ENCODE measurements at places on chromosomes 6 and 20.

- DNase-seq, result no peak
Observed at GRCh38 chr6:170175644-170176135, 115.2 kb downstream of the DLL1 start.

- DNase-seq, result no peak
Observed at GRCh38 chr6:43547222-43547621, 28.6 kb downstream of the XPO5 start.

DNA sequence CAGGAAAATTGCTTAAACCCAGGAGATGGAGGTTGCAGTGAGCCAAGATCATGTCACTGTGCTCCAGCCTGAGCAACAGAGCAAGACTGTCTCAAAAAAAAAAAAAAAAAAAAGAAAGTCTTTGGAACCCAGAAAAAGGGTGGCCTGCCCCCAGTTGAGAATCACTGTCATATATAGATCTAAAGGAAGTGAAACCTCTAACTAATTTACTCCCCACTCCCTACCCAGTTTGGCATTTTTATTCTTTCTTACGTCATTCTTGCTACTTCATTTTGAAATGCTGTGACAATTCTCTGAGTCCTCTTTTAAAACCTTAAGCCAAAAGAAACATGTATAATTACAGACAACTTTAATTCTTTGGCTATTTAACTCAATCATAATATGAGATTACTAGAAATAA is 254.8 kb downstream of the CDC5L start:
- no peak for DNase-seq

- DNase-seq, result peak; percentile 36
Observed at GRCh38 chr20:20463933-20464374, 96.0 kb downstream of the INSM1 start.

- no peak for DNase-seq
Observed at GRCh38 chr6:57108691-57109090, 18.7 kb downstream of the ZNF451 start.

DNA sequence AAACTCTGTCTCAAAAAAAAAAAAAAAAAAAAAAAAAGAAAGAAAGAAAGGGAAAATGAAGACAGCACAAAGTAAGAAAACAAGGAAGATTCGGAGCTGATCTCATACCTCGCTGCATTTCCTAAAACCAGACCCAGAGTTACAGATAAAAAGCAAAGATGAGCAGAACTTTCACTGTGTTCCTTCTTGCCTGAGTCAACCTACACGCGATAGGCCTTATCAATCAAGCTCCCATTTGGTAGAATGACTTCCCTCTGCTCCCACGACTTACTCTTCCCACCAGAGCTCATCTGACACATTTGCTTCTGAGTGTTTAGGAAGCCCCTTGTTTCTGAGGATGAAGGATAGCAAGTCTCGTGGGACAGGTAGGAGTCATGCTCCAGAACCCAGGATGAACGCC is 302.9 kb downstream of the TFAP2A start:
- no peak for DNase-seq

GRCh38 chr6:4350567-4351519 is 215.5 kb upstream of the ECI2 start:
- DNase-seq, result no peak

DNA sequence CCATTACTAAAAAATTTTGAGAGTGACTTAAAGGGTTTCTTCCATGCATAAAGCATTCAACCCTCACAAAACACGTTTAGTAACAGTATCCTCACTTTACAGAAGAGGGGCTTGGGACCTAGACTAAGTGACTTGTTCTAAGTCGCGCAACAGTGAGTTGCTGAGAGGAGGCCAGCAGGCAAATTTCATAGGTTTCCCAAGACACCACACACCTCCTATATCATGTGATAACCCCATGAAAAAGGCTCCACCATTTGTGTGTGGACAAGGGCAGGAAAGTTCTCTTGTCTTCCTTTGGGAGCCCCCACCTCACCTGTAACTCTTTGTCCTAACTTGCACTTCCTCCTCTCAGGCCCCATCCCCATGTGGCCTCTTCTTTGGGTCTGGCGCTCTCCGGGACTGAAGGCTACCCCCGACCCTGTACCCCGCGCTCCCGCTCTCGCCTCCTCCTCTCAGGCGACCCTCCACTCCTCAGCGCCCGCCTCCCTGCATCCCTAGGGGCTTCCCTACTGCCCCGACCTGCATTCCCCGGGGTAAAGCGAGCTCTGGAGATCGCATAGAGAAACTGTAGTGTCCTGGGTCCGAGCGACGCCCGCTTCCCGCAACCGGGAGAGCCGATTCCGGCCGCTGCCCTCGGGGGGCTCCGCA is 392 bp downstream of the PSMB8 start:
- no peak for DNase-seq

- DNase-seq, result no peak
Observed at GRCh38 chr6:153790048-153790447, 249.0 kb upstream of the OPRM1 start.

DNA sequence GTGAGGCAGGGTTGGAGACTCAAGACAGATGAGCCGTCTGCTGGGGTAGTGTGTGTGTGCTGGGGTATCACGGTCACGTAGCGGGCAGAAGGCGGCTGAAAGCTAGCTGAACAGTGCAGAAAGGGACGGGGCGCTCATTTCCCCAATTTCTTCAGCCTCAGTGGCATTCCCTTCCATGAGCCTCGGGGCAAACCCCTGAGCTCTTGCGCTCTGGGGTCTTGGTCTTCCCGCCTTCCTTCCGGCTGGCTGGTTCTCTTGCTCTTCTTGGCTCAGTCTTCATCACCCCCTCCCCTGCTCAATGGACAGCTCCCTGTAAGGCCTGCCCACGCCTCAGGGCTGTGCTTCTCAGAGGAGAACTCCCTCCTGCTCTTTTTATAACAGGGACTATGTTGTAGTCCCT is 15.5 kb upstream of the TMEM181 start:
- DNase-seq, result no peak

- DNase-seq, result no peak
Observed at GRCh38 chr6:144667532-144668503, 382.7 kb downstream of the UTRN start.

DNA sequence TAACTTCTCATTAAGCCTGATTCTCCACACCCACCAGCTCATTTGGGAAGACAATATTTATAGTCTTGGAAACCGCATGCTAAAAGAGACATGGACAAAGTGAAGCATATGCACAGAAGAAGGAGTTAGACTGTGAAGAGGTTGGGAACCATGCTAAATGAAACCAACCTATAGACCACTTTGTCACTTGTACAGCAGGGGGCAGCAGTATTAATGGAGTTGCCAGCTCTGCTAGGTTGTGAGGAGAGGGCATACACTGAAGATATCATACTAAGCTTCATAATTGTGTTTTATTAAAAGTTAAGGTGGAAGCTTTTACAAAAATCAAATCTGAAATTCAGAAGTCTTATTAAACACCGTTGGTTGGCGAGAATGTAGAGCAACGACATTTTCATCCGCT is 38.3 kb upstream of the HMGCLL1 start:
- DNase-seq, result no peak

DNA sequence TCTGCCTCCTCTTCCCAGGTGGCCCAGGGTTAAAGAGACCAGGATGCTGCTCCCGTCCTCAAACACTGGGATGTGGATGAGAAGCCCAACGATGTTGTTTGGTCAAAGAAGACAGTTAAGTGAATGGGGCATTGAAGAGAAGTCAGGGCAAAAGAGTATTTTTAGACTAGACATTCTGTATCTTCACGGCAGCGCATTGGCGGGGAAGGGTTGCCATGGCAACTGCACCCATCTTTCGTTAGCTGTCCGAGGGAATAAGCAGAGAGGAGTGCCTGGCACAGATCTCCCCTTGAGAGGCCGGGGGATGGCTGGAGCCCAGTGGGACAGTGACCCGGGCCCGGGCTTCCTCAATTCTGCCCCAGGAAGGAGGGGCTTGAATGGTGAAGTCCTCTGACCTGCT is 56.4 kb upstream of the GPR31 start:
- no peak for DNase-seq

GRCh38 chr6:89357390-89357789 is 4.9 kb upstream of the UBE2J1 start:
- DNase-seq, result no peak

Data from NCI-H1436 (cell line).